ENCODE measurements at places on chromosomes 11 and 22.

DNA sequence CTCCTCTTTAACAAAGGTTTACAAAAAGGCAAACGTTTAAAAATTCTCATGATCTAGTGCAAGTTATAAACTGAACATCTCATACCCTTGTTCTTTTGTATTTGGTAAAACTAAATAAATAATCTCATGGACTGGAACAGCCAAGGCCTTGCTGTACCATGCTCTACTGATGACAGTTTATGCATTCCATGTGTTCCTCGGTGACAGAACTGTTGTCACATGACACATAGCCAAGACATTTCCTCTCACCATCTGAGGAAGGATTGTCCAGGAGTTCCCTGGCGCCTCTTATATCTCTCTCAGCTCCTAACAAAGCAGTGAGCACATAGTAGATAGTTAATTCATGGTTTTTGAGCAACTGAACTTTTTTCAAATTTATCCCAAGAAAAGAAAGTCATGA lies 12.6 kb downstream of the CCDC83 start:
- DNase-seq, result no peak

DNA sequence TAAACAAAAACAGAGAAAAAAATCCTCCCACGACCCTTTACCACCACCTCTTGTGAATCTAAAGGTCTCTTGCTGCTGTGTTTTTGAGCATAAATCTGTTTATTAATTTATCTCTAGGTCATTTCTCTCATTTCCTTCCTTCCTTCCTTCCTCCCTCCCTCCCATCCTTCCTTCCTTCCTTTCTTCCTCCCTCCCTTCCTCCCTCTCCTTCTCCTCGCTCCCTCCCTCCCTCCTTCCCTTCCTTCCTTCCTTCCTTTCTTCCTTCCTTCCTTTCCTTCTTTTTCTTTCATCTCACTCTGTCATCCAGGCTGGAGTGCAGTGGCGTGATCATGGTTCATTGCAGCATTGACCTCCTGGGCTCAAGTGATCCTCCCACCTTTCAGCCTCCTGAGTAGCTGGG lies 13.5 kb upstream of the APOBEC3A start:
- no peak for DNase-seq

- no peak for DNase-seq
These were observed 22.8 kb downstream of the SLC5A4 start for GRCh38 chr22:32232191-32232830.

DNA sequence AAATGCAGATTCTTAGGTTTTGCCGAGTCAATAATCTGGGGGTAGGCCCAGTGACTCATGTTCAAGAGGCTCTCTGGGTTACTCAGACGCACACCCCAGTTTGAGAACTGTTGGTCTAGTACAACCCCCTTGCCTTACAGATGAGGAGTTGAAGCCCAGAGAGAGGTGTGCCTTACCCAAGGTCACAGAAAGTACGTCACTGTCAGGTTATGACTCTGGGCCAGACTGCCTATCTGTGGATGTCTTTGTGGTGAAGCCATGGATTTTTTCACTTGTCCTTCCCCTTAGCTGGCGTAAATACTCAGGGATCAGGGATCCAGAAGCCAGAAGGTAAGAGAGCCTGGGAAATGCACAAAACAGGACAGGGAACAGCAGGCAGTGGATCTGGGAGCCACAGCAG lies 25.2 kb upstream of the NECTIN1 start:
- no peak for DNase-seq

All from T-helper 2 cell (primary cell).